Stimulated activated CD4-positive, alpha-beta T cell treated with anti-CD3 and anti-CD28 coated beads, Interleukin-2, amount 100 ng/mL, for 24 hours (primary cell): ENCODE measurements at places on chromosomes 4 and X.

GRCh38 chrX:70998411-70999027 is 67.6 kb upstream of the SLC7A3 start:
- DNase-seq: no peak

GRCh38 chrX:135330706-135331105 is 21.4 kb downstream of the ETDC start:
- no peak for DNase-seq

- no peak for DNase-seq
These were observed 21.6 kb downstream of the SCD5 start for GRCh38 chr4:82776925-82777542.

GRCh38 chrX:109294097-109294814 is 187.6 kb downstream of the GUCY2F start:
- no peak for DNase-seq

DNA sequence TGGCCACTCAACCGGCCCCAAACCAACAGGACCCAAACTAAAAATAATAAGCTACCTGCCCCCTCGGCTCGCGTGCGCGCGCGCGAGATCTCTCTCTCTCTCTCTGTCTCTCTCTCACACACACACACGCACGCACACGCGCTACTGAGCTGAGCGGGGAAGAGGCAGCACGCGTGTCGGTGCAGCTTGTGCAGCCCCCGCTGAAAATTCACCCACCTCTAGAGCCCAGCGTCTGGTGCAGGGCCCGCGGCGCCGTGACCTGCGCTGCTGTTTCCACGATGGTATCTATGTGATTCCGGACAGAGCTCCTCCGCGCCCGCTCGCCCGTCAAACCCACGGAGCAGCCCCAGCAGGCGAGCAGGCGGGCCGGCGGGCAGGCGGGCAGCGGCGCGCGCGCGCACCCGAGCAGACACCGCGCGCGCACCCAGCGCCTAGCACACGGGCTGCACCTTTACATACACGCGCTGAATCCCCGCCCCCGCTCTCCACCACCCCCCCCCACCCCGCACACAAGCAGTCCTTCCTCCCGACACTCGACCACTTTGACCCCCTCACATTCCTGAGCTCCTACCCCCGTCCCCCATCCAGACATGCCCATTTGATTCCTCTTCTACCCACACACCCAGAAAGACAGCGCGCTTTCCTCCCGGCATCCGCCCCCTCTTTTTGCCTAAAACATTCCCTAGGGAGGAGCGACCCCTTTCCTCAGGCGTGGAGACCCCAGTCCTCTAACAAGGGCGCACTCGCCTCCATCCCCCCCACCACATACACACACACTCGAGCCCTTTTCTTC is 1.0 kb downstream of the SLITRK4 start:
- DNase-seq: no peak

- DNase-seq: no peak
These were observed 141.4 kb upstream of the SMIM10 start for GRCh38 chrX:134849390-134849789.

DNA sequence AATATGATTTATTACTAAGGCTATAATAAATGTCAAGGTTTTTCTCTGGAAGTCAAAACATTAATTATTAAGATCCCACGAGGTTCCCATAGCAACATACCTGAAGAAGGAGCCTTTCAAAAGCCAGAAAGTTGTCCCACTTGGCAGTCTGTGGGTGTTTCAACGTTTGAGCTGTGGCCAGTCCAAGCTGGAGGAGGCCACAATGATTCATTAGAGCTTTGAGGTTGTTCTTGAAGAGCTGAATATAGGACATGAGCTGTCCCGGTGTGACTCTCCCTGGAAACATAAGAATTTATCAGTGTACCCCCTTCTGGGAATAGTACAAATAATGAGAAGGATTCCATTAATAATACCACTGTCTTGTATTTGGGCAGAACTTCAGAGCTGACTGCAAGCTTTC is 92.1 kb downstream of the SCFD2 start:
- no peak for DNase-seq

GRCh38 chr4:106898621-106899230 is 137.4 kb downstream of the DKK2 start:
- DNase-seq: peak; percentile 17

- DNase-seq: no peak
These were observed 345.3 kb upstream of the TENM3 start for GRCh38 chr4:181897935-181898334.

DNA sequence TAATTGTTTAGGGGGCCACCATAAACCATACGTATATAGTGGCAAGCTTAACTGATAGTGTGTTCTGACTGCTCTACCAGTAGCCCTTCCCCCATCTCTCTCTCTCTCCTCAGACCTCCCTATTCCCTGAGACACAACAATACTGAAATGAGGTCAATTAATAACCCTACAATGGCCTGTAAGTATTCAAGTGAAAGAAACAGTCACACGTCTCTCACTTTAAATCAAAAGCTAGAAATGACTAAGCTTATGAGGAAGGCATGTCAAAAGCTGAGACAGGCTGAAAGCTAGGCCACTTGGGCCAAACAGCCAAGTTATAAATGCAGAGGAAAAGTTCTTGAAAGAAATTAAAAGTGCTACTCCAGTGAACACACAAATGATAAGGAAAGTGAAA is 78.0 kb downstream of the PRDM5 start:
- DNase-seq: no peak

DNA sequence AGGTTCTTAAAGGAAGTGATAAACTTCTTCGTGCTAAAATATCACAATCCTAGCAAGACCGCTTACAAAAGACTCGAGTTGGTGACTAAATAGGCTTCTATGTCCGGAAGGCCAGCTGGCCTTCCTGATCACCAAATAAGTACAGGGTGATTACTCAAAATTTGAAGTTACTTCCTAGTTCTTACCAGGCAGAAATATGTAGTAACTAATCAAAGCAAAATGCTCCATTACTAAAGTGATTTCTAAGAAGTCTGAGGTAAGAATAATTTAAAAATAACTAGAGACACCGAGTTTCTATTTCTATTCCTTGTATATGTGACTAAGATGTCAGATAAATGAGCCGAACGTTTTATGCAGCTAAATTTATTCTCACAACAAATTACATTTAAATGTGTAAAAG is 62.2 kb downstream of the NSUN7 start:
- DNase-seq: no peak

- no peak for DNase-seq
These were observed 11.6 kb upstream of the TTC29 start for GRCh38 chr4:146957237-146957636.

DNA sequence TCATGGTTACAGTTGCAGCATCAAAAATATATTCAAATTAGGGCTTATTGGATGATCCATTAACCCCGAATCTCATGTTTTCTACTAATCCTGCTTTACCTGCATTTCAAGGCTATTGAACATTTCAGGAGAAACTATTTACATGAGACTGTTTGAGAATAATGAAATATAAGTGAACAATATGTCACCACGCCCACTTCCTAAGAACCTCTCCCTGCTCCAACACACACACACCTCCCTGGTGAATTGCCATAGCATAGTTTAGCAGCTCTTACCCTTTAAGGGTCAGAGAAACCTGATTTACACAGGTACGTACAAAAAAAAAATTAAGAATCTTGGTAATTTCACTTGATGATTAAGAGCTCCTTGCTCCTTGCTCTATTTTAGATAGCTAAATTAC is 113.4 kb downstream of the ANXA5 start:
- no peak for DNase-seq

- no peak for DNase-seq
These were observed 38.9 kb downstream of the SMC1A start for GRCh38 chrX:53383376-53384076.

DNA sequence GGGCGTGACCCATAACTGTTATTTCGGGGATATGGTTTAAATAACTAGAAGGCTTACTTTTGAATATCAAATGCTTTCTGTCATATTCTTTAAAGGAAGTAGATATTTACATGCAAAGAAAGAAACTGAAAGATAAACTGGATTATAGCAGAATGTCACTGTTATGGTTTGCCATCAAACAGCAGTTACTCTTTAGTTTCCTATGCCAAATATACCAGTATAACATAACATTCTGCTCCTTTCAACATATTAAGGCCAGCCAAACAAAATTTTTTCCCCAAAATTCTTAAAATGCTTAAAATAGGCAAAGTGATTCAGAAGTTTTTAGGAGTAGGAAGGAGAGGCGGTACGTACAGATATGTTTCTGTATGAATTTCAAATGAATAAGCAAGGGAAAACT is 27.0 kb downstream of the KDM6A start:
- no peak for DNase-seq

- no peak for DNase-seq
These were observed 53.0 kb upstream of the RPS6KA6 start for GRCh38 chrX:84240848-84241565.

DNA sequence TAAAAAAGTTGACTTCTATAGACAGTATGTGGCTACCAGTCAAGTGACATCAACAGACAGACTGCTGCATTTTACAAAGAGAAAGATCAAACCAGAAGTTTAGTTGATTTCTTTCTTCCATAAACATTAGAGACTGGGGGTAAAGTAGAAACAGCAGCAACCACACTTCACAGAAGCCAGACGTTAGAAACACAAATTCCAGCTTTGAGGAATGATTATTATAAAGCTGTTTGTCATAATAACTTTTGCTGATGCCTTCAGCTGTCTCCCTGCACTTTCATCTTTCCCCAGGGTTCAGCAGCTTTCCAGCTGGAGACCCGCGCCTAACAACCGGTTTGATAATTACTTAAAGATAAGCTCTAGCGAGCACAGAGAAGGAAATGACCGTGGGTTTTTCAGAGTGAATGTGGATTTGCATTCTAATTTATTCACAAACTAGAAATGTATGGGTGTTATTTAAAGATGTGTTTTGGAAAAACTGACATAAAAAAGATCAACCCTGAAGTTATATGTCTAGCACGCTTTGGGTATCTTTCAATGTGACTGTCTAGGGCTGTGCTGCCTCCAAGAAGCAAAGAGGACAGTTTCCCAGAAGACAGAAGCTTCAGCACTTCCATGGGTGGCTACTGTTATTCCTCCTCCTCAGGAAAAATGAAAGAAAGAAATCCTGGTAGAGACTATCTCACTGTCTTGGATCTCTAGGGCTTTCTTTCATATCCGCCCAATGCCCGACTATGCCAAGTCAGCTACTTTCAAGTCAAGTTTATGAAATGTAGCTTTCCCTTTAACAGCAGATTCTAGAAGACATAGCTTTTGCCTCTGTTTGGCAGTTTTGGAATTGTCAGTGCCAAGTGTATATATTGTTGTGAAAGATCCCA is 15.0 kb upstream of the ENAM start:
- DNase-seq: no peak

GRCh38 chr4:105558277-105558676 is 5.9 kb downstream of the ARHGEF38 start:
- DNase-seq: no peak

DNA sequence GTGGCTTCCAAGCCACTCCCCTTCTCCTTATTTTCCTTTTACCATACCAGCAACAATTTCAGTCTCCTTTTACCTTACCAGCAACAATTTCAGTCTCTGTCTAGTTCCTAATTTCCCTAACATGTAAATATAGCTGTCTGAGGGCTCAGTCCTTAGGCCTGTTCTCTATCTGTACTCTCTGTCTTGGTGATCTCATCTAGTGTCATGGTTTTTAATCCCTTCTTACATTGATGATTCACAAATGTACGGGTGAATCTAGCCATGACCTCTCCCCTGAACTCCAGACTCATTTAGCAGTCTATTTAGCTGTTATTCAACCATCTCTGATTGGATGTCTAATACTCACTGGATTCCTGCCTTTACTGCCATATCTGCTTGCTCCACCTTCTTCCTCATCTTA is 7.2 kb downstream of the IL15 start:
- DNase-seq: no peak

GRCh38 chr4:17301869-17302268 is 210.0 kb downstream of the QDPR start:
- DNase-seq: no peak

- DNase-seq: no peak
These were observed 132.1 kb upstream of the GK2 start for GRCh38 chr4:79540143-79540542.

GRCh38 chr4:7067452-7068278 is at the start of gene GRPEL1:
Gene GRPEL1 (minus strand): TSS chr4:7068064. CDS start chr4:7068032, 32 bp downstream.
- DNase-seq: peak; percentile 100

DNA sequence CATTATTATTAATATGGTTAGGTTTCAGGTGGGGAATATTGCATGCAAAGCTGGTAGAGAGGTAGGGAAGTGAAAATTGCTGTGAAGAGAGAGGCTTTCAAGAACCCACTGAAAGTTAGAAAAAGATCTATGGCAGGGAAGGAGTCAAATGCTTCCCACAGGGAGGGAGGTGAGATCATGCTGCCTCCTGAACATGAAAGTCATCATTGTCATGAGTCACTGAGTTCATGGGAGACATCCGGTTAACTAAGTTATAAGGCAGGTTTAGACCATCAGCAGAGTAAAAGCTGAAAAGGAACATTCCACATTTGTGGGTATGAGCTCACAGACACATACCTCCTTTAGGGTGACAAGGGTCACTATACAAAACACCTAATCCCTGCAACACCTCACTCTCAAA is 16.2 kb downstream of the GATB start:
- DNase-seq: no peak

DNA sequence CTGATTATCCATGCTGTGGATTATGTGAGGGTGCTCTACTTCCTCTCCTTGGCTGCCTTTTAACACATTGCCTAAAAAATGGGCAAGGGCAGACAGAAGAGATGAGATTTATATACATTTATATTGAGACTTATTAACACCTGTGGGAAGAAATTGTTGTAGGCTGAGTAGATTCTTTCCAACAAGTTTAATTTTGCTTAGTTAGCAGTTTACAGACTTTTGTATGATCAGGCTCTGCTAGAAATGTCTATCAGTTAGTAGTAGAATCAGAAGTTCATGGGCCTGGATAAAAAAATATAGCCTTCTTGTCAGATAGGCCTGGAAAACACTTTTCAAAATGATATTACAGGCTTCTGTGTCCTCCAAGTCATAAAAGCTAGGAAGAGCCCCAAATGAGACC is 111.3 kb upstream of the LEF1 start:
- DNase-seq: no peak

- DNase-seq: no peak
These were observed 183.5 kb upstream of the FSTL5 start for GRCh38 chr4:162347156-162347841.

GRCh38 chr4:3200423-3201090 is 48.4 kb upstream of the MSANTD1 start:
- no peak for DNase-seq

DNA sequence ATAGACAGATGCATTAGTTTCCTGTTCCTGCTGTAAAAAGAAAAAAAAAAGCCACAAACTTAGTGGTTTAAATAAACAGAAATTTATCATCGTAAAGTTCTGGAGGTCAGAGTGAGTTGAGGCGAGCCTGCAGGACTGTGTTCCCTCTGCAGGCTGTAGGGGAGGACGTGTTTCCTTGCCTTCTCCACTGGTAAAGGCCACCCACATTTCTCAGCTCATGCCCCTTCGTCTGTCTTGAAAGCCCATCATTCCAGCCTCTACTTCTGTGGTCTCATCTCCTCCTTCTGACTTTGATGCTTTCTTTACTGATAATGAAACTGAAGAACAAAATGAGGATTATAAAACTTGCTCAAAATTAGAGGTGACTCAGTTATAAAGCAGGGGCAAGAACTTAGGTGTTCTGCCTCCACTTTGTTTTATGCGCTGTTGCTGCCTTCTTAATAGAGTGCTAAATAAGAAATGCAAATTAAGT is 143.0 kb downstream of the STIM2 start:
- DNase-seq: peak; percentile 28
